SHP77 (cell line): ENCODE measurements at places on chromosomes 2 and 18.
A peak's percentile ranks its signal among the peaks of the same experiment; 100 is the strongest.

GRCh38 chr18:67406714-67407113 lies 109.8 kb downstream of the DSEL start:
- DNase-seq: no peak

- no peak for DNase-seq
Measured at GRCh38 chr2:106010818-106011355, 183.2 kb downstream of the UXS1 start.

DNA sequence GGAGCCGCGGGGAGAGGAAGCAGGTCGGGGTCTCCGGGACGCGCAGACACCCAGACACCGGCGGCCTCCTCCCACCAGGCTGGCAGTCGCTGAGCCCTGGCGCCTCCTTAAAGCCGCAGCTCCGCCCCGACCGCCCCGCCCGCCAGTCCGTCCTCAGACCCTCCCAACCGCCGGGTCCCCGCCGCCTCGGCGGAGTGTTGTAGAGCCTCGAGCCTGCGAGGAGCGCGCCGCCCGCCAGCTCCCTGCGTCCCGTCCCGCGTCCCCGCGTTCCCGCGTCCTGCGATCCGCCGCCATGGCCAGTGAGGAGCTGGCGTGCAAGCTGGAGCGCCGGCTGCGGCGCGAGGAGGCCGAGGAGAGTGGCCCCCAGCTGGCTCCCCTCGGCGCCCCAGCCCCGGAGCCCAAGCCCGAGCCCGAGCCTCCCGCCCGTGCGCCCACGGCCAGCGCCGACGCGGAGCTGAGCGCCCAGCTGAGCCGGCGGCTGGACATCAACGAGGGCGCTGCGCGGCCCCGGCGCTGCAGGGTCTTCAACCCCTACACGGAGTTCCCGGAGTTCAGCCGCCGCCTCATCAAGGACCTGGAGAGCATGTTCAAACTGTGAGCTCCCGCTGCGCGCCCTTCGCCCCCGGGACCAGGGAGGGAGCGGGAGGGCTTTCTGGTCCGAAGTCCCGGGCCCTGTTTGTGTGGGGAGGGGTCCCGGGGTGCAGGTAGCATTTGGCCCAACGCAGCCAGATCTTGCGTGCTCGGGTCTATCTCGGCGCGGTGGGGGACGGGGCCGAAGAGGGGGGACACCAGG lies at the start of gene EFHD1:
Gene EFHD1, plus strand, starts transcription at position 192 of the 793 bp plus-strand sequence. Its CDS starts 101 bp downstream, at position 293.
- DNase-seq: no peak

GRCh38 chr2:37851828-37852584 lies 73.1 kb upstream of the RMDN2 start:
- DNase-seq: no peak

- no peak for DNase-seq
Measured at GRCh38 chr2:198483051-198483450, 678.7 kb downstream of the PLCL1 start.

- no peak for DNase-seq
Measured at GRCh38 chr18:59582395-59582794, 114.8 kb downstream of the CCBE1 start.

- DNase-seq: no peak
Measured at GRCh38 chr18:46466234-46467160, 190.5 kb downstream of the LOXHD1 start.

DNA sequence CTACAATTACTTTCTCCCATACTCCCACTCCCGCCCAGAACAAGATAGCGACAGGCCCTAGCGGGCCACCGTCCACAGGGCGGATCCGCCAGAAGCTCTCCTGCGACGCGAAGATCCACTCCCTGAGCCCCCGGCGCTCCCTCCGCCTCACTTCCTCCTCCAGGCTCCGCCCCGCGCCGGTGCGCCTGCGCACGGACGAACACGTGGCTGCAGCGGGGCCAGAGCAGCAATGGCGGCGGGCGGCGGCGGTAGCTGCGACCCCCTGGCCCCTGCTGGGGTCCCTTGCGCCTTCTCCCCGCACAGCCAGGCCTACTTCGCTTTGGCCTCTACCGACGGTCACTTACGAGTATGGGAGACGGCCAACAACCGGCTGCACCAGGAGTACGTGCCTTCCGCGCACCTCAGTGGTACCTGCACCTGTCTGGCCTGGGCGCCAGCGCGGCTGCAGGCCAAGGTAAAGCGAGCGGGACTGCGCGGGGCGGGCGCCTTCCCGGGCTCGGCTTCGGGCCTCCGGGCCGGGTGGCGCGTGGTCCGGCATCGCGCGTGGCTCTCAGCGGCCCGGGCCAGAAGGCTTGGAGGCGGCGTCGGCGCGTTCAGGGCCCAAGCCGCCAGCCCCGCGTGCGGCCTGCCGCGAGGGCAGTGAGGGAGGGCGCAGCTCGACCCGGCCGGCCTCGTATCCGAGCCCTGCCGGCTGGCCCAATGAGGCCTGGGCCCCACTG lies at the start of gene WDR43:
Gene WDR43, plus strand, starts transcription at position 198 of the 719 bp plus-strand sequence. Its CDS starts 32 bp downstream, at position 230.
- DNase-seq: peak; percentile 97

DNA sequence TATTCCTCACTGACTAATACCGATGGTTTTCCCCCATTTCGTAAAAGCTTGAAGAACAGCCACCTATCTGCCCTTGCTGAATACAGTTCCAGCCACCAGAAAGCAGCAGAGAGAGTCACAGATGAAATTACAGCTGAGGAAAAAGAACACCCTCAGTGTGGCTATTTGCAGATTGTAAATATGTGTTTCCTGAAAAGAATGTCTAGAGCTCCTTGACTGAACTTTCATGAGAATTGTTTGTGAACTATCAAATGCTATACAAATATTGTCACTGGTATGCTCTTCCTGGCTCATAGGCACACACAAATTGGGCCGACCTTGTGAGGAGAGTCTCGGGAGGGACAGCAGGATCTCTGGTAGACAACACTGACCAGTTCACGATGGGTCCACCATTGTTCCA lies 58.1 kb upstream of the TTC39C start:
- no peak for DNase-seq

GRCh38 chr2:173354073-173354581 lies 545 bp upstream of the CDCA7 start:
- no peak for DNase-seq

GRCh38 chr2:46245869-46246268 lies 51.3 kb upstream of the EPAS1 start:
- DNase-seq: no peak

DNA sequence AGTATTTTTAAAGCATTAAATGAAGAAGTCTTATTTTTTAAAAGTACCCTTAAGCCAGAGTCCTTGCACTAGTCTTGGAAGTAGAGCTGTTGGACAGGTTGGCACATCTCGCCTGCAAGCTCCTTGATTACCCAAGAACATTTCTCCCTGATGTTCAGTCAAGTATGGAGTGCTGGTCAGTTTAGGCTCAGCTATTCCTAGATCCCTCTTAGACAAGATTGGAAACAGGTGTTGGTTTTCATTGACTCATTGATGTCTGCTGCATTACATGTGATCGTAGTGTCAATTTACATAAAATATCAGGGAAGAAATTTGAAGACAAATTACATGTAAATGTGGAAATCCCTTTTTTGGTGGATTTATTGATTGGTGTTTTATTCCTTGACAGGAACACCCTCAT lies 170.4 kb downstream of the ZNF407 start:
- no peak for DNase-seq
